ENCODE measurements at places on chromosomes 13 and 19.

- no peak for DNase-seq
Observed at GRCh38 chr19:3580156-3580934, 4.9 kb upstream of the GIPC3 start.

DNA sequence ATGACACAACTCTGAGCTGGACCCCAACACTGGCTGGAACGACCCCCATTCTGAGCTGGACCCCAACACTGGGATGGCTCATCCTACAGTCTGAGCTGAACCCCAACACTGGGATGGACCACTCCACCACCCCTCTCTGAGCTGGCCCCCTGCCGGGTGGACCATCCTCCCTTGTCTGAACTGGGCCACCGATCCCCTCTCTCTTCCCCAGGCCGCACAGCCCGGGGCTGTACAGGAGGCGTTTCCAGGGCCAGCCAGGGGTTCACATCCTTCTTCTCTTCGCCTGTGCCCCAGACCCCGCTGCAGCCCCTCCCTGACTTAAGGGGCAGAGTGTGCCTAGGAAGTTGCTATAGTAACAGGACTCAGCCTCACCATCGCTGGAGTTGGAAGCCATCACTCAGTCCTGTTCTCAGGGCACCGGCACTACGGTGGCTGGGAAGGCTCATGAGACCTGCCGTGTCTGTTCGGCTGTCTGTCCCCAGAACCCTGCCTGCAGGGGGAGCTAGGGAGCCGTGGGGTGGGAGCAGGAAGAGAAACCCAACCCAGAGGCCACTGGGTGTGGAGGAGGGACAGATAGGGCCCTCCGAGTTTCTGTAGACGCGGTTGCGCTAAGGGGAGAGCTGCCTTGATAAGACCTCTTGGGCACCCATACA, 3.7 kb downstream of the PRKACA start:
- DNase-seq, result no peak

- no peak for DNase-seq
Observed at GRCh38 chr13:71797517-71797916, 69.5 kb downstream of the DACH1 start.

DNA sequence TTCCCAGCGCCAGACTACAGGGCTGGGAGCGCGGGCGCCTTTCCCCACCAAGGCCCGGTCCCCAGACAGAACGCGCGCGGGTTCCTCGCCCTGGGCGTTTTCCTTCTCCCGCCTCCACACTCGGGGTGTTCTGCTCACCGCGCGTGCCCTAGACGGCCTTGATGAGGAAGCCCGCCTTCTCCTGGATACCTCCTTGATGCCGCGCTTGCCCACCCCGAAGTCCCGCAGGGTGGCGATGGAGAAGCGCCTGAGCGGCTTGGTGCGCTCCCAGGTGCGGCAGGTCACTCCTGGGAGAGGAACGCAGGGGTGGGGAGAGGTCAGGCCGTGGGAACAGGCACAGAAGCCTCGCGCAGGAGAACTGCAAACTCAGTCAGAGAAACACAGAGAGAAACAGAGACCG, 34.8 kb downstream of the CYP2B6 start:
- DNase-seq, result no peak

DNA sequence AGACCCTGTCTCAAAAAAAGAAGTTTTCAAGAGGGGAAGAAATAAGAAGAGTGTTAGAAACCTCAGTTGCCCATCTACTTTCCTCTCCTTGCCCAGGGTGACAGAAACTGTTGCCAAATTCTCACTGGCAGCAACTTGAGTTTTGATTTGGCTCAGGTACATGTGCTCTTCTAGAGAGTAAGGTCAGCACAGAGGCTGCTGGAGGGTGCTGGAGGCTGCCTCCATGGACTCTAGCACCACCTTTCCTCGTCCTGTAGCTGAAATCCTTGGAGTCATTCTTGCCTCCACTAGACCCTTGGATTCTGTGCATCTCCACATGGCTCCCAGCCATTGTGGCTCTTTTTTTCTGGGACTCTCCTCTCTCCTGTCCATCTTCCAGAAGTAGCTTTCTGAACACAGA, 149.1 kb downstream of the TM9SF2 start:
- DNase-seq, result no peak

DNA sequence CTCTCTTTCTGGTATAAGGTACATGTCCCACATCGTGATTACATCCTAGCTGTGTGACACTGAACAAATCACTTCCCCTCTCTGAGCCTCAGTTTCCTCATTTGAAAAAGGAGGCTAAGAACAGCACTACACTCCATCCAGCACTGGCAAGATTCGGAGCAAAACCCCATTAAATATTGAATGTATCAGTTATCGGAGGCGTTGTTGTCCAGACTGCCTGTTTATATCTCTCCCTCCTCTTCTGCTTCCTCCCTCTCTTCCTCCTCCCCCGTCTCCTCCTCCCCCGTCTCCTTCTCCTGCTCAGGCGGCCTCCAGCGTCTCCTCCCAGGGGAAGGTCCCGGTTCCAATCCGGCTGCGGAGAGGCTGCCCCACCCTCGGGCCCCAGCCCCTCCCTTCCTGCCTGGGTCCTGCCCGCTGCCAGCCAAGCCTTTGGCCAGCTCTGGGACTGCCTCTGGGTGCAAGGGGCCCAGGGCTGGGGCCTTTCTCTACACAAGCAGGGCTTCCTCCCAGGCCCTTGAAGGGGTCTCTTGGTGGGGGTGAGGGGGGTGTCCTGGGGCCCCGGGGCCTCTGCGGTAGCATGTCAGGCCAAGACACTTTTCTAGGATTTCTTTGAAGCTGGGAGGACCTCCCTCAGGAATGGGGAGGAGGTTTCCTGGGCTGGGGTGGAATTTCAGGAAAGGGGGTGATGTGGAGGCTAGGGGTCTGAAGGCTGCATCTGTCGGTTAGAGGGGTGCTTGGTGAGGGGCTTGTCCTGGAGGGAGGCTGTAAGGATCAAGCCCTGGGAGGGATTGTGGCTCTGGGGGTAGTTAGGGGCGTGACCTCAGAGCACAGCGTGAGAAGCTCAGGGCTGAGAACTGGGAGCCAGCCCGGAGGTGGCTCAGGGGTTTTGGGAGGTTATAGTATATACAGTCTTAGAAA, 1.9 kb downstream of the RRAS start:
- no peak for DNase-seq

DNA sequence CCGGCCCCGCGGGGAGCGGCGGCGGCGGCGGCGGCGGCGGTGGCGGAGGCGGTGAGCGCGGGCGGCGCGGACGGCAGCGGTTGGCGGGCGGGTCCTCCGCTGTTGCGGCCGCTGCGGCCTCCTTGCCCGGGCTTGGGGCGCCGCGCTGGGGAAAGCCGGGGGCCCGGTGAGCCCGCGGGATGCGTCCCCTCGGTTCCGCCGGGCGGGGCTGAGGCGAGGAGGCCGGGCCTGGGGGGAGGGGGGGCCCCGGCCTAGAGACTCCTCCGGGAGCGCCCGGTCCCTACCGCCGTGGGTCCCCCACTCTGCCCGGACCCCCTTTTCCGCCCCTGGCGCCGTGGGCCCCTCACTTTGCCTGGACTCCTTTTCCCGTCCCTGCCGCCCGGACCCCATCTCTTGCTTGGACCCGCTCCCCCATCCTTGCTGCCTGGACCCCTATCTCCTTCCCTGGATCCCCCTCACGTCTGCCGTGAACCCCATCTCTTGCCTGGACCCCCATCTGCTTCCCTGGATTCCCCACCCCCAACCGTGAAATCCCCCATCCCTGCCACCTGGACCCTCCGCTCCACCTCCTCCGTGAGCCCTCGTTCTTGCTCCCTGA, 28.6 kb upstream of the NDUFS7 start:
- no peak for DNase-seq

DNA sequence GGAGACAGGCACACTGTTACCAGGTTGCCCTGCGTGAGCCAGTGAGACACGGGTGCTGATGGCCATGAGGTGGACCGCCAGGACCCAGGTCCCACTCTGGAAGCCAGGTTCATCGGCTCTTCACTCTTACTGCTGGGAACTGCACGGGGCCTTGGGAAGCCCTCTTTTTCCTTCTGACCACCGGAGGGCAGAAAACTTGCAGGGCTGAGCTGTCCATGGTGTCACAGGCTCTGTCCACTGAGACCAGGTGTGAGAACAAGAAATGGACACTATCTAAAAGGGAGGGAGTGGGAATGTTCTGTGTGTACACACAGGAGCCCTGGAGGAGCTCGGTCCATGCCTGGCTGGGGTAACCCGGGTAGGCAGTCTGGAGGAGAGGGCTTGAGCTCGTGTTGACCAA, 93.4 kb downstream of the UQCRFS1 start:
- DNase-seq, result no peak

DNA sequence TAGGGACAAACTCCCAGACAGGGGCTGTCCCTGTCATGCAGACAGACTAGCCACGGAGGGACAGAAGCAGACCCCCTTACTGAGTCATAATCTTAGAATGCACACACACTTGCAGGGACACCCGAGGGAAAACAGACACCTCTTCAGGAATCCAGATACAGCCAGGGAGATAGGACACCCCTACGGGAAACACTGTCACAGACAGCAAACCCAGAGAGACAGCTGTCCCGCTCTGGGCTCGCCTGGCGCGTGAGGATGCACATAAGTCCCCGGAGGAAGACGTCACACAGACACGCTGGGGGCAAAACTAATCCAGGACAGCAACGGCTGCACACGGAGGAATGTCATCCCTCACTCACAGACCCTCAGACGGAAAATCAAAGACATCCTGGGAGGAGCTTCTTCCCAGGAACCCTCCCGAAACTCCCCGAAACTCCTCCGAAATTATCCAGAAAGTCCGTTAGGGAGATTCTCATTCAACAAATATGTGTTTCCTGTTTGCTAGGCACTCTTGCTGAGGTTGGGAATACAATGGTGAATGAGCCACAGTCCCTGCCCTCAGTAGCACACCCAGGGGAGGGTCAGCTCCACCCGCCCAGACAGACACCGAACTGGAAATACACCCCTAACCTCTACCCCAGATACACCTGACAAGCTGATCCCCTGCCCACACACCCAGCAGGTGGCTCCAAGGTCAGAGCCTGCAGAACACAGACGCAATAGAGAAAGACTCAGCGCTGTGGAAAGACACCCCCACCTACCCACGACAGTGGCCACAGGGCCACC, 15.2 kb upstream of the TOMM40 start:
- DNase-seq, result no peak

DNA sequence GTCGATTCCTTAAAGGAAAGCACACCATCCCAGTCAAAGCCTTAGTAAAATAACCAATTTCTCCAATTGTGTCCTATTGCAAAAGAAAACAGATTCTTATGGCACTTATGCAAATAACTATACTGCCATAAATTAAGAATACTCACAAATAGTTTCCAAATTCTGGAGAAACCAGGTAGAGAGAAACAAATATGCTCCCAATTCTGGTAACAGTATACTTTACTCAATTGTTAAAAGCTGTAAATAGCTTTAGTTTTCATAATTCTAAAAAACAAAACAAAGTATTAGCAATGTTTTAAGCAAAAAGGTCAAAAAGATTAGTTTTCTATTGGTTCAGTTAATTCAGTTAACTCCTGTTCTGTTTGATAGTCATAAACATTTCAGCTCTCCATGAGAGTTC, 18.2 kb upstream of the UBAC2 start:
- no peak for DNase-seq

GRCh38 chr13:46607768-46608564, 55.0 kb downstream of the LRCH1 start:
- no peak for DNase-seq

DNA sequence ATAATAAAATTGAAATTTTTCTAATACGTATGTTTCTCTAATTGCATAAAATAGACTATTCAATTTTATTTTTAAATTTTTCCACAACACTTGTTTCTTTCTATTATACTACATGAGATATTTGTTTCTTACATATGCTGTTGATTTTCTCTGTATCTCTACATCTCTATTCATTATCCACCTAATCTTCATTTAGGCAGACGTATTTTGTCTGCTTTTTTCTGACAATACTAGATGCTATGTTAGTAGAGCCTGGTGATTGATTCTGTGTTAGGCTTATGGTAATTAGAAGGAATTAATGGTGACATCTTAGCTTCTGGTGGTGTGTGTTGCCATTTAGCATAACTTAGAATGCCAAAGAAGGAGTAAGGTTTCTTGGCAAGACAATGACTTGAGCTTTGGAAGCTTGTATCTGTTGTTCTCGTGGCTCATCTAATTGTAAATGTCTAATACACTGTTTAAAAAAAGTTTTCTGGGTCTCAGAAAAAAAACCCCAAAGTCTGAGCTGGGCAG, 1610.7 kb upstream of the PCDH20 start:
- DNase-seq, result no peak

DNA sequence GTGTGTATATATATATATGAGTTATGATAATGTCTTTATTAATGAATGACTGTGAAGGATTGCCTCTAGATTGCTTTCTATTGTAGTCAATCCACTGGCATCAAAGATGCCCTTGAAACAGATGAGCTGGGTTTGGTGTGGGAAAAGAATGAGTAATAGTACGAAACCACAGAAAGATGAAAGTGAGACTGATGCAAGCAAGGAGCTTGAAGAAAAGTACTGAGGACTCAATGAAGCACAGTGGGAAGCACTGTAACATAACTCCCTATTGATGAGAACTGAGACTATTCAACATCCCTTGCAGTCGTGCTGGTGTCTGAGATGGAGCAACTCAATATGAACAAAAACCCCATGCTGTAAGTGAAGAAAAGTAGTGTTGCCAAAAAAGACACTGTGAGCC, 1794.2 kb downstream of the SLITRK5 start:
- DNase-seq, result peak; percentile 11

DNA sequence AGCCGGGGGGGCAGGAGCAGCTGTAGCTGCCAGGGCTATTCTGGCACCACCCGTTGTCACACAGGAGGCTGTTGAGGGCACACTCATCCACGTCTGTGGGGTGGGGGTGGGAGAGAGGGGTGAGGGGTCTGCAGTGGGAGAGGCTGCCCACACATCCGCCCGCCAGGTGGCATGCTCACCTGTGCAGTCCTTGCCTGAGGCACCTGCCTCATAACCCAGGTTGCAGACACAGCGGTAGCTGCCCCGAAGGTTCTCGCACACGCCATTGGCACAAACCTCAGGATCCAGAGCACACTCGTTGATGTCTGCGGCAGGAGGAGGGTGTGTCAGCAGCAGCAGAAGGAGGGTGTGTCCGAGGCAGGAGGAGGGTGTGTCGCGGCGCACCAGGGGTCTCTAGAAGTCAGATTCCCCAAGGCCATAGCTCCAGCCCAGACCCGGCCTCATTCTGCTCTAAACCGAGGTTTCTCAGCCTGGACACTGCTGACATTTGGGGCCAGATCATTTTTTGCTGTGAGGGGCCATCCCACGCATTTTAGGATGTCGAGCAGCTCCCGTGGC, 20.3 kb downstream of the FBN3 start:
- DNase-seq, result no peak

All from keratinocyte (primary cell).